ENCODE measurements at places on chromosomes 11 and 22.

DNA sequence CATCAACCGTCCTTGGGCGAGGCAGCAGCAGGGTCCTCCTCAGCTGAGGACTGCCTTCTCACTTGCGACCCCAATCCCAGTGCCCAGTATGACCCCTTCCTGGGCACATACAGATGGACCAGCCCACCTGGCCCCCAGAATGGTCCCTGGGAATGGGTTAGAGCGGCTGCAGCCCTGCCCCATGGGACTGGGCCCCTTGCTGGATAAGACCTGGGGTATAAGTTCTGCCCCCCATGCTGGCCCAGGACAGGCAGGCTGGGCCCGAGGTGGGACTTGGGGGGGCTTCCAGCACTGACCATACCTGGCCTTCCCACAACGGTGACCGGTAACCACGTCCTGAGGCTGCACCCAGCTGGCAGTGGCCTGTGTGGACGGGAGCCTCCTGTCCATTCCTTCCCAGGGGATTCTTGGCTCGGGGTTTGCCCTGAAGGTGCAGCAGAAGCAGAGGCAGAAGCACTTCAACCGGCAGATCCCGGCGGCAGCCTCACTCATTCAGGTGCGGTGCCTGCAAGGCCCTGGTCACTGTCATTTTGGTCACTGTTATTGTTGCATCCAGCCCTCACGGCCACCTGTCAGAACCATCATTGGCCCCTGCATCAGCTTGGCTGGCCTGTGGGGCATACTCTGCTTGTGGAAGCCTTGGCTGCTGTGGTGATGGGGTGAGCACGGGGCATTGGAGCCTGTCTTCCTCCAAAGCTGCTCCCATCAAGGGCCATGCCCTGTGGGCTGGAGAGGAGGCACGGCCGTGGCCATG is 114.8 kb downstream of the KCNQ1OT1 start:
- peak; percentile 2 for DNase-seq

DNA sequence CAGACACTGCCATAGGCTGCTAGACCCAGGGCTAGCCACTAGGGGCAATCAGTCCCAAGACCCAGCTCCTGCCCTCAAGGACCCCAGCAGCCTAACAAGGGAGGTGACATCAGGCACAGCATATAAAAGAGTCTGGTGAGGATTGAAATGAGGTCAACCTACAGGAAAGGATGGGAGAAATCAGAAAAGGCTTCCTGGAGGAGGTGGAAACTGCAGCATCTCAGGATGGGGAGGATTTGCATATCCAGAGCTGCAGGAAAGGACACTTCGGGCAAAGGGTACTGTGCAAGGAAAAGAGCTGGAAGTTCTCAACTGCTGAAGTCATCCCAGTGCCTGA is 2.9 kb upstream of the ARFGAP2 start:
- peak; percentile 72 for DNase-seq

DNA sequence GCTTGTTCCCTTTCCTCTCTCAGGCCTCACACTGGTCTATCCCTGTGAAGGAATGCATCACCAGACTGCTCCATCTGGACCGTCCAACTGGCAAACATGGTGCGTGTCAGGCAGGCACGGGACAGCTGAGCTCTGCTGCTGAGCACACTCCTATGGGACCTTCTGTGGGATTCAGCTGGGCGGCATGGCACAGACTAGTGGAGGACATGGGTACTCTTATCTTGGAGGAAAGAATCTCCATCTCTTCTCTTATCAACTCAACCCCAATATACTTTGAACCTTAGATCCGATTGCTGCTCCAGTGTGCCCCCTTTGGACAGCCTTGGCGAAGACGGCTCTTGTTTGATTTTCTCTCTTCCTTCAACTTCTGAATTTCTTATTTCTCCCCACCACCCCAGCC is 593.6 kb downstream of the ETS1 start:
- DNase-seq, result no peak

DNA sequence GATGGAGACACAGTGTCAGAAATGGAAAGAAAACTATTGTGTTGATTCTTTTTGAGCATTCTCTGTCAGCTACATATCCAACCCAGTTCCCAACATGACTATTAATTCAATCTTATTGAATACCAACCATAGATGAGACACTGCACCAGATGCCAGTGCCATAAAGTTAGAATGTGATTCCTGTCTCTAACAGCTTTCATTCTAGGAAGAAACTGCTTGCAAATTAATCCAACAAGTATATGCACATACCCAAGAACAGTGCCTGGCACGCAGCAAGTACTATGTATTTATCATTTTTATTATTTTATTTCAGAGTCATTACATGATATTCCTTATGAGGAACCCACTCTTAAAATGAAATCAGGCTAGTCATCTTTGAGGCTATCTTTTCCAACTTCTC is 34.5 kb downstream of the SLC5A12 start:
- DNase-seq, result no peak

DNA sequence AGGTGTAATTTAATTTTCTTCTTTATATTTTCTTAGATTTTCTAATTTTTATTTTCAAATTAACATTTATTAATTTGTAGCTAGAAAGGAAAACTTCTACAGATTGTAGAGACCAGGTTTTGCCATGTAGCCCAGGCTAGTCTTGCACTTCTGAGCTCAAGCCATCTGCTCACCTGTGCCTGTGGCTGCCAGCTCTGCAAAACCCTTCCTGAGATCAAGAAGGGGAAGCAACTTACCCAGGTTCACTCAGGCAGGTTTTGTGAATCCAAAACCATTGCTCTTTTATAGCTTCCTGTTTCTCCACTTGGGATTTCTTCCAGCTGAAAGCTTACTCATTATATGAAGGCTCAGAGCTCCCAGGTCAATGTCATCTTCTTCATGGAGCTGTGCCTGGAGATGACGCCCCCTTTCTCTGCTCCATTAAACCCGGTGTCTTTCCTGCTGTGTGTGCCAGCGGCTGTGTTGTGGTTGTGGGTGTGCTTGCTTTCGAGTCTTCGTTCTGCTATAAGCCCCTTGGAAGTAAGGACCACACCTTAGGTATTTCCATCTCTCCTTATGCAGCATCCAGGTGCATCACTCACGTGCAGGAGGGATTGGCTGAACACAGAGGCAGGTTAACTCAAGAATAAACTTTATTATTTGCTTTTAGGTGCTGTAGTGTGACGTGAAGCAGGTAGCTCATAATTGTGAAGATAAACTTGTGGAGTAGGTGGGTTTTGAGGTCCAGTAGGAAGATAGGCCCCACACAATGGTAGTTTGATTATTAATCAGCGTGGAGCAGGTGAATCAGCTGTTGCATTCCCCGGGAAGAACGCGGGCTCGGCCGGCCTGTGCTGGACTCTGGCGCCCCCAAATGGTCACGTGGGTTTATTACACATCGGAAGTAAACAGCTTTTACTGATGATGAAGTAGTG is 42.2 kb upstream of the INCENP start:
- peak; percentile 78 for DNase-seq

DNA sequence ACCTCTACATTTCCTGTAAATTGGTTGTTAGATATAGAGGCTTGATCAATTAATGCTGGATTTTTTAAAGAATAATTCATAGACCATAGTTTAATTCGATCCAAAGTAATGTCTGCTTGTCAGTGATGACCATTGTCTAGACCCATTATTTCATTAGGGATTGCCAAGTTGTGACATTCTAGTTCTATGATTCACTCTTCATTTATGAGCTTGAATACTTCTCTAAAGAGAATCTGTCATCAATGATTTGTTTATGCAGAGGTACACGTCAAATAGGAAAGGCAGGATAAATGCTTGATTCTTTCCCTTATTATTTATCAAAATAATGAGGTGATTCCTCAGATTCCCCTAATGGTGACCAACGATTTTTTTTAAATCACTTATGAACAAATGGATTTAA is 24.0 kb upstream of the ROBO3 start:
- no peak for DNase-seq

- DNase-seq, result no peak
Measured at GRCh38 chr22:28344918-28345703, 334.5 kb downstream of the TTC28 start.

- no peak for DNase-seq
Measured at GRCh38 chr11:11076879-11077278, 219.0 kb upstream of the ZBED5 start.

DNA sequence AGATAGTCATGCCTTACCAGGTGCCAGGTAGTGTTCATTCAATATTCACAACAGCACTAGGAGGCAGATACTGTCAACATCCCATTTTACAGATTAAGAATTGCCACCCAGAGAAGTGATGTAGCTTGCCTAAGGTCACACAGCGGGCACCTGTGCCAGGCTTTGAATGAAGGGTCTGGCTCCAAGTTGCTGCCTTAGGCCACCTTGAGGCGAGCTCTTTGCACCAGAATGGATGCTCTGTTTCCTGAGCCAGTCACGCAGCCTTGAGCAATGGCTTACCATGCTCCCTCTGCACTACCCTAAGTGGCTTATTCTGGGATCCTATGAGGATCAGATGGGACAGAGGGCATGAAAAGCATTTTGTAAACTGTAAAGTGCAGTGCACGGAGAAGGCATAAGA is 25.1 kb upstream of the TIMP3 start:
- DNase-seq, result no peak

GRCh38 chr11:20000351-20001134 is 159.7 kb downstream of the DBX1 start:
- no peak for DNase-seq

GRCh38 chr11:13238879-13239514 is 38.6 kb upstream of the BMAL1 start:
- peak; percentile 22 for DNase-seq

DNA sequence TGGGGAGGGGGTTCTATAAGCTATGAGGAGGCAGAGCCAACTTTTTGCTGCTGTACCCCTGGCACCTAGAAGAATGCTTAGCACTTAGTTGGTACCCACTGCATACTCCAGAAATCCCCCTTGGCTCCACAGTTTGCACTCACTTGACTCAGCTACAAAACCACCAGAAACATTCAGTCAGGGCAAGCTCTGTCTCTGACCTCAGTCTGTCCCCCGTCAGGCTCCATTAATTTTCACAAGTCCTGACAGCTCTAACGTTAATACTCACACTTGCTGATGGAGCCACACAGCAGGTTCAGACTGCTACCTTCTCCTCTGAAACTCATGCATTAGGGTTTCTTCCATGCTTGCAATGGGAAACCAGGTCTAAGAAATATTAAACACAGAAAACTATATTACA is 81.7 kb downstream of the MPPED2 start:
- DNase-seq, result no peak
